ENCODE measurements at places on chromosomes 16 and 17. TPM values are rescaled to one million over a fixed set of nuclear protein-coding genes. Genes with fewer than 3 reads are reported as not detected.

ACSM5 gene
- 1.2 TPM for total RNA-seq

DNA sequence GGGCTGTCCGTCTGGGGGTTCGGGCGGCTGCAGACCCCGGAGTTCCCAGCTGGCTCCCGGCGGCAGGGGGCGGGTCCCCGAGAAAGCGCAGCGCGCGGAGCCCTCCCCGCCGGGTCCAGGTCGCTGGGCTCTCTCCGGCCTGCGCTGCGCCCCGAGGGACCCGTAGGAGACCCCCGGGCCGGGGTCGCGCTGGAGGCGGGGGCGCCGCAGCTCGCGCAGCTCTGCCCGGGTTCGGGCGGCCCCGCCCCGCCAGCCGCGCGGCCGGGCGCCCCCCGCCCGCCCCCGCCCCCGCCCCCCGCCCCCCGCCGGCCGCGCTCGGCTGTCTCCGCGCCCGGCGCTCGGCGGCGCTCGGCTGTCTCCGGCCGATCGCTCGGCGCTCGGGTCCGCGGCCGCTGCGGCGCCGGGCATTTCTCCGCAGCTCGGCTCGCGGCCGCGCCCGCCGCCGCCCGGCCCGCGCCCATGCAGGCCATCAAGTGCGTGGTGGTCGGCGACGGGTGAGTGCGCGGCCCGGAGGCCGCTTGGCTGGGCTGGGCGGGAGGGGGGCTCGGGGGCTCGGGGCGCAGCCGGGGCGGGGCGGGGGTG, at the start of gene RAC3:
Gene RAC3 (plus strand): TSS at position 376 of the 582 bp plus-strand sequence. CDS start 84 bp downstream, at position 460.
- no peak for DNase-seq

TK1 gene
- total RNA-seq, result 9.1 TPM

GRCh38 chr16:22397931-22398330, 23.5 kb upstream of the CDR2 start:
- DNase-seq, result no peak

GRCh38 chr17:44932096-44932786, 15.3 kb downstream of the KIF18B start:
- DNase-seq, result no peak

GRCh38 chr17:62588109-62588508, 39.4 kb upstream of the MRC2 start:
- DNase-seq, result no peak

SLC9A5 gene
- total RNA-seq, result 0.53 TPM

DNA sequence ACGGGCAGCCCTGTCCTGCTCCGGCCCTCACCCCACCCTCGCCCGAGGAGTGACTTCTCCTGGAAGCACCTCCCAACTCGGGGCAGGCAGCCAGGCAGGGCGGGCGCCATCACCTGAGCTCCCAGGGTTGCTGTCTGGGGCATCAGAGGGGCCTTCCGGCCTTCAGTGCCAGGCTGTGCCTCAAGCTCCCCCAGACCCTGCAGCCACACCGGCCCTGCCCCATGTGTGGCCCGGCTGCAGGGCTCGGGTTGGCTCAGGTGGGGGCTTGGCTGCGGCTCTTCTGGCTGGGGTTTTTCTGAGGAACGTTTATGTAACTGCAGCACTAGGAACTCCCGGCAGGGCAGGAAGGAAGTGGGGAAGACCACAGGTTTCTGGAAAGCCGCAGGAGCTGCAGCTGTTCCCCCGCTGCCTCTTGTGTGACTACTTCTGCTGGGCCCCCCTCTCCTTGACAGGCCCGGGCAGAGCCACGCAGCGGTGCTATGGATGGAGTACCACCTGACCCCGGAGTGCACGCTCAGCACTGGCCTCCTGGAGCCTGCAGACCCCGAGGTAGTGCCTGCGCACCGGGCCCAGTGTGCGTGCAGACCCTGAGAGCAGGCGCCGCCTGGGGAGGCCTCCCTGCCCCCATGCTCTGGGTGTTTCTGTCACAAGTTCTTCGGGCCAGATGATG, 45.6 kb downstream of the PRMT7 start:
- DNase-seq, result no peak

FOXJ1 gene
- 3.6 TPM for total RNA-seq

GRCh38 chr17:55664287-55664686, 58.4 kb downstream of the TMEM100 start:
- DNase-seq, result no peak
